ENCODE measurements at places on chromosomes 5 and 9.
A peak's percentile ranks its signal among the peaks of the same experiment; 100 is the strongest.

DNA sequence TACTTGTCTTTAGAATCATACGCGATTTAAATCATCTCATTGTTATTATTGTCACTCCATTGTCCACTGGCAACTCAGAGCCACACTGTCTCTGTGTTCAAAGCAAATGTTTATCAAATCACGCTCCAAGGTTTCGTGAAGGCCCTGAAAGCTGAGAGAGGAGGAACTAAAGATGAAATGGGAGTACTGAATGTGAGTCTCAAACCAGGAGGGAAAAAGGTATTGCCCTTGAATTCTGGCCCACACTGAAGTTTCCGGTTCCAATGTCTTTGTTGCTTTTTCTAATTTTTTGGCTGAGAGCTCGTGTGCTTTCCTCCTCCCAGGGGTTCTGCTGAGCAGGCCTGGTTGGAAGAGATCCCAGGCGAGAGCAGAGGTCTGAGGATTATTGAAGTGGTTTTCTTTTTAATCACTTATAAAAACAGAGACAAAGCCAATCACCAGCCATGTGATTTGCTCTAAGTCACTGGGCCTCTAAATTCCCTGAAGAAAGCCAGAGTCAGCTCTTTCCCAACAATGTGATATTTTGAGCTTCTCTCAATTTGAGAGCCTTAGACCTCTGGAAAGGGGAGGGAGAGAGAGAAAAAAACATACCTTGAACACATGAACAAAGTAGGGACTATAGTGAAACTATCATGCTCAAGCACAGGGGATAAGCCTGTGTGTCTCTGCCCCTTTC is 420.8 kb upstream of the GRAMD2B start:
- DNase-seq, result peak; percentile 71

- peak; percentile 40 for DNase-seq
These were observed 29.6 kb downstream of the MAML1 start for GRCh38 chr5:179762079-179762780.

- no peak for DNase-seq
These were observed 15.0 kb upstream of the CEP120 start for GRCh38 chr5:123438244-123438643.

DNA sequence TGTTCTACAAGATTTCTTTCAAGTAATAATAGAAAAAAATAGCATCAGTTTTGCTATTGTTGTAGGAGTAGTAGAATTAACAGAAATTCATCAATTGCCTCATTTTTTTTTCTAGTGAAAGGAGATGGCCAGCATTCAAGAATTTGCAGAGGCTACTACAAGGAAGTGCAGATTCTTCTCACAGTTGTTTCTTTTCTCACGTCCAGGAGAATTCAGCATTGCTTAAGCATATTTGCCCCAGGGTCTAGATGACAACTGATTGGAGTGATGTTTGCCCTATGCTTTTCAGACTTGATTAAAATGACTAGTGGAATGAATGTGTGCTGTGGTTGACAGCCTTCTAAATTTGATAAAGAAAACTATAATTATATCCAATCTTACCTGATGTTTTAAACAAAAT is 46.6 kb upstream of the SLC12A2 start:
- DNase-seq, result peak; percentile 58

- peak; percentile 52 for DNase-seq
These were observed 160.7 kb downstream of the PAX5 start for GRCh38 chr9:36873247-36873875.

DNA sequence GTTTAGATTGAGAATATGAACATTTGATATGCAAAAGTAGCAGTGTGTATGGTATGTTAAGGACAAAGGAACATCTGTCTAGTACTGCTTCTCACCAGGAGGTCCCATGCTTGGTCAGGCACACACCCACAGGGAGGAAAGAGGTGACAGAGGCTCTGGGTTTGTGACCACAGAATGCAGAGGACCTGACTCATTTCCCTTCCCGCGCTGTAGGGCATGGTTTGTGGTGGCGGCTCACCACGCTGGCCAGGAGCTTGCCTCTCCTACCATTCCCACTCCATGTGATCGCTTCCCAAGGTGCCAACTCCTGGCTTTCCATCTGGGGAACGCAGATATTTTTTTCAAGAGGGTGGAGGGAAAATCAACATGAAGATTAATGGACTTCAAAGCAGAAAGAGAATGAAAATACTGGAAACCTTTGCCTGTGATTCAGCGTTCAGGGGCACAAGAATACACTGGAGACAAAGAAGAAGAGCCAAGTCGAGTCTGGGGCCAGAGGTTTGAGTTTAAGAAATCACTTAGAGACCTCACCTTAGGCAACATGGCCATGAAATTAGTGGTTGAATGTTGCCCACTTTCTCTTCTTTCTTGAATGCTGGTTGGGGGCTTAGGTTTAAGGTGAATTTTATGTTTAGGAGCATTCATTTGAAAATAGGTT is 477.8 kb downstream of the CCDC171 start:
- DNase-seq, result peak; percentile 98

DNA sequence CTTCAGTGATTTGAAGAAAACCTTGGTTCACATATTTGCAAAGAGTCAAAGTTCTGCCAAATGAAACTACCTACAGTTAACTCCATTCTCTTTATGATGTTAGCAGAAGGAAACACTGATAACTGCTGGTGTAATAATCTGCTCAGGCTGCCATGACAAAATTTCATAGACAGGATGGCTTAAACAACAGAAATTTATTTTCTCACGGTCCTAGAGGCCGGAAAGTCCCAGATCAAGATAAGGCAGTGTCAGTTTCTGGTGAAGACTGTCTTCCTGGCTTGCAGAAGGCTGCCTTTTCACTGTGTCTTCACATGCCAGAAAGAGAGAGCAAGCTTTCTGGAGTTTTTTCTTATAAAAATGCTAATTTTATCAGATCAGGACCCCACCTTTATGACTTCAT is 102.4 kb upstream of the PARP8 start:
- DNase-seq, result no peak
